ENCODE measurements at places on chromosomes 7 and 10.

GRCh38 chr7:79175374-79175773 is 278.1 kb downstream of the MAGI2 start:
- no peak for DNase-seq

GRCh38 chr7:71019706-71020105 is 112.2 kb upstream of the GALNT17 start:
- no peak for DNase-seq

DNA sequence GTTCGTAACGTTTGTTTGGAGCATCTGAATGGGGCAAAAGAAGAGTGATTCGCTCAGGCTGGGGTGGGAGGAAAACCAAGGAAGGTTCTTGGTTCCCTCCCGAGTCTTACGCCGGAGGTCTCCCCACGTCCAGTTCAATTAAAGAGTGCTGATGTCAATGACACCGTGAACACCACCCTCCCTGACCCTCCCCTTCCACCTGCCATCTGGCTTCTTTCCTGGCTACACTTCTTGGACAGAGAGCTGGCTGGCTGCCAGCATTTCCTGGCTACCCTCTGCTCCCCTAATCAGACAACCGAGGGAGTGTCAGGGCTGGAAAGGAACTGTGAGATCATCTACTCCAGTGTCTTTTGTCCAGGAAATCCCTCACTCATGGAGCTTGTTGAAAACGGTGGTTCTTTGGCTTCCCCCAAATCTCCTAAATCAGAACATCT is 24.1 kb upstream of the FFAR4 start:
- DNase-seq, result no peak

GRCh38 chr7:92749832-92750446 is 86.4 kb downstream of the CDK6 start:
- DNase-seq, result no peak

- no peak for DNase-seq
Measured at GRCh38 chr10:32326119-32326518, 20.8 kb downstream of the EPC1 start.

Data from activated CD8-positive, alpha-beta T cell treated with anti-CD3 and anti-CD28 coated beads, Interleukin-2, amount 10 ng/mL, durations not matched to agents 7 days and 5 days (primary cell).